ENCODE measurements at places on chromosomes 1 and 21.

- no peak for DNase-seq
Measured at GRCh38 chr21:39007532-39007931, 175.7 kb downstream of the PSMG1 start.

- no peak for DNase-seq
Measured at GRCh38 chr1:42927920-42928505, 30.7 kb downstream of the SLC2A1 start.

- DNase-seq: peak; percentile 52
Measured at GRCh38 chr1:11858968-11859871, 475 bp upstream of the NPPB start.

GRCh38 chr1:181104042-181104789 is 15.7 kb downstream of the IER5 start:
- no peak for DNase-seq

DNA sequence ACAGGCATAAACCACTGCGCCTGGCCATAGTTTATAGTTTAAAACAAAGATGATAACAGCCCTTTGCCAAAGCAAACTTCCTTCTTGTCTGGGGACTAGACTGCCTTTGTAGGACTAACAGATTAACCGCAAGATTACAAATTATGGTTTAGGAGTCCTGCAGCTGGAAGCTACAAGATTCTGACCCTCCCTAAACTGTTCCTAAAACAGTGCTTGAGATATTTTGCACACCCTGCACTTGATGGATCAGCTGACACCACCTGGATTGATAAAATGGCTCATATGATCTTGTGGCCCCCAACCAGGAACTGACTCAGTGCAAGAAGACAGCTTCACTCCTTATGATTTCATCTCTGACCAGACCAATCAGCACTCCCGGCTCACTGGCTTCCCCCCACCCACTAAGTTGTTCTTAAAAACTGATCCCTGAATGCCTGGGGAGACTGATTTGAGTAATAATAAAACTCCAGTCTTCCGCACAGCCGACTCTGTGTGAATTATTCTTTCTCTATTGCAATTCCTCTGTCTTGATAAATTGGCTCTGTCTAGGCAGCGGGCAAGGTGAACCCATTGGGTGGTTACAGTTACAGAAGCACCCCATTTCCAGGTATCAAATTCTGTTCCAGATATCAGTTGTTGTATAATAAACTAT is 13.8 kb upstream of the RNF11 start:
- DNase-seq: no peak

- no peak for DNase-seq
Measured at GRCh38 chr21:36518883-36519492, 39.1 kb upstream of the CLDN14 start.

- DNase-seq: no peak
Measured at GRCh38 chr1:223197923-223198627, 55.0 kb upstream of the TLR5 start.

DNA sequence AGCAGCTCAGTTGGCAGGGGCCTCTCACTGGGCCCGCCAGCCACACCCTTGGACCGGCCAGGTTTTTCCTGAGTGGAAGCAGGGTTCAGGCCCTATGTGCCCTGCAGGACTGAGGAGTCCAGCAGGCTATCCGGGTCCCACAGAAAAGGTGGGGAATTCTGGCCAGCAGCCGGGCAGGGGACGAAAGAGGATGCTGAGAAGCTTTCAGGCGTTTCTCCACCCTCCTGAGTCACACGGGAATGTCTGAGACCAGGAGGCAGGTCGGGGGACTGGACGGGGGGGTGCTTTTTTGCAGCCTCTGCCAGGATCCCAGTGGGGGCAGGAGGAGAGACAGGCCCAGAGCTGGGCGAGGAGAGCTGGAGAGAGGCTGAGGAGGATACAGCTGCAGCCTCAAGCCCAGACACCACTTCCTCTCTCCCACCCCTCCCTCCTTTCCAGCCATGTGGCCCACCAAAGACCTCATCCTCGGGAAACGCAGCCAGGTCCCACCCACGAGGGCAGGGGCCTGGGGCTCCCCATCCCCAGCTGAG is 105.4 kb downstream of the SPSB1 start:
- DNase-seq: no peak

- no peak for DNase-seq
Measured at GRCh38 chr1:212317916-212318315, 32.7 kb downstream of the PPP2R5A start.

DNA sequence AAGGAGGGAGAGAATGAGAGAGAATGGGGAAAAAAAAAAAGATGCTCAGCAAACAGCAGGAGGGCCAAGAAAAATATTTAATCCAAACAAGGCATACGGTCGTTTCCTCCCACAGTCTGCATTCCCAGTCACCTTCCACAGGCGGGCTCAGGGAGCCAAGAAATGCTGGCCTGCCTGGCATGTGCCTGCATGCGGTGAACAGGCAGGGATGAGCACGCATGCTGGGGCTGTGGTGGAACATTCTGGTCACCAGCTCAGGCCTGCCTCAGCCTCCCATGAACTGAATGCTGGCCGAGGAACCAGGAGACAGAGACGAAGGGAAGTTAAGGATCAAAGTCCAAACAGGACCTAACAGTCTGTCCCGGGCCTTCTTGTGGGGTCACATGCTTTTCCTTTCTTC is 335.3 kb downstream of the ASTN1 start:
- DNase-seq: no peak
